ENCODE measurements at places on chromosomes 11 and 22.
A peak's percentile ranks its signal among the peaks of the same experiment; 100 is the strongest.

GRCh38 chr11:64060861-64061444 lies 25.2 kb downstream of the FLRT1 start:
- DNase-seq, result peak; percentile 91

DNA sequence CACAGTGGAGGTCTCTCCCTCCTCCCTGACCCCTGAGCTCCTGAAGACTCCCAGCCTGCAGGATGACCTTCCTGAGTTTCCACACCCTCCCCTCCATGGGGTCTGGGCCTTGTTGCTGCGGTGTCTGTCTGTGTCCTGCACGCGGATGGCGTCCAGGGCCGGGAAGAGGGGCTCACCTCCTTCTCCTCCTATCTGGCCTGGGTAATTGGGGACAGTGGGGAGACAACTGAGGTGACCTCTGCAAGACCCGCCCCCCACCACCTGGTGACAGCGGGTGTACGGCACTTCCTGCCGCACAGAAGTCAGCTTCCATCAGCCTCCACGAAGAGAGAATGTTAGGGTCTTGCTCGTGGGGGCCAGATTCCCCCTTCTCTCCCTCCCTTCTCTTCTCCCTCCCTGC lies 31.7 kb downstream of the LINC01488 start:
- DNase-seq, result no peak

GRCh38 chr11:134624166-134624920 lies 212.3 kb upstream of the B3GAT1 start:
- no peak for DNase-seq

DNA sequence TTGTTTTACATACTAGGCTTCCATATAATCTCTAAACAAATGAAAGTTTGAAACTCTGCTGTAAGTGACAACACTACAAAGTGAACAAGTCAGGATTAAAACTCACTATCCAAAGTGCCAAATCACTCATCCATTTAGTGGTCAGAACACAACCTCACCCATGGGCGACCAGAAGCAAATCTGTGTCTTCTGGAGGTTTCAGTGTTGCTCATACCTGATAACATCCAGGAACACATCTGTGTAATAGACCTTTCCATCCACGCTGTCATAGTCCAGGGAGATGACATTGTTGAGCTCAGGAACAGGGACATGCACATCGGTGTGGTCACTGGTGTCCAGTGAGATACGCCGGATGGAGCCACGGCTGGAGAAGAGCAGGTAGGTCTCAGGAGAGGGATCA lies 28.5 kb upstream of the CKAP5 start:
- DNase-seq, result no peak

GRCh38 chr22:20459862-20460261 lies 22.2 kb upstream of the SCARF2 start:
- DNase-seq, result no peak

- DNase-seq, result no peak
Observed at GRCh38 chr22:27192135-27192829, 534.9 kb downstream of the MIAT start.

GRCh38 chr22:39087881-39088684 lies 9.0 kb upstream of the APOBEC3H start:
- no peak for DNase-seq

- no peak for DNase-seq
Observed at GRCh38 chr11:114125959-114126358, 66.4 kb downstream of the ZBTB16 start.

GRCh38 chr11:73334384-73335203 lies 26.5 kb downstream of the ARHGEF17 start:
- DNase-seq, result no peak

GRCh38 chr11:134724779-134725140 lies 312.7 kb upstream of the B3GAT1 start:
- no peak for DNase-seq

DNA sequence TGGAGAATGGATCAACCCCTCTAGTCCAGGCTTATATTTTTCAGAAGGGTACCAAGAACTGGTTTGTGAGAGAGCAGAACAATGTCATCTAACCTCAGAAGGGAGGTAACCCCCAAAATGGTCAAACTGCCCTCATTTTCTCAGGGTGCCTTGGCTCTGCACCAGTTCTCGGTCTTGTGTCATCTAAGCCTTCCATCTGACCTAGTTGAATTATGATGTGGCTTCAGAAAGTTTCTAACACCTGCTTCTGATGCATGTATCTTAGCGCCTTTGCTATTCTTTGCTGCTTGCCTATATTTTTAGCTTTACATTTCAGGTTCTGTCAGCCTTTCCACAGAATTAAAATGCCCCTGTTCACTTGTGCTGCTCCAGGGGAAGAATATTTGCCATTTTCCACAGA lies 91.7 kb upstream of the E2F8 start:
- DNase-seq, result no peak

- DNase-seq, result no peak
Observed at GRCh38 chr22:48940266-48941032, 887.2 kb downstream of the BRD1 start.

DNA sequence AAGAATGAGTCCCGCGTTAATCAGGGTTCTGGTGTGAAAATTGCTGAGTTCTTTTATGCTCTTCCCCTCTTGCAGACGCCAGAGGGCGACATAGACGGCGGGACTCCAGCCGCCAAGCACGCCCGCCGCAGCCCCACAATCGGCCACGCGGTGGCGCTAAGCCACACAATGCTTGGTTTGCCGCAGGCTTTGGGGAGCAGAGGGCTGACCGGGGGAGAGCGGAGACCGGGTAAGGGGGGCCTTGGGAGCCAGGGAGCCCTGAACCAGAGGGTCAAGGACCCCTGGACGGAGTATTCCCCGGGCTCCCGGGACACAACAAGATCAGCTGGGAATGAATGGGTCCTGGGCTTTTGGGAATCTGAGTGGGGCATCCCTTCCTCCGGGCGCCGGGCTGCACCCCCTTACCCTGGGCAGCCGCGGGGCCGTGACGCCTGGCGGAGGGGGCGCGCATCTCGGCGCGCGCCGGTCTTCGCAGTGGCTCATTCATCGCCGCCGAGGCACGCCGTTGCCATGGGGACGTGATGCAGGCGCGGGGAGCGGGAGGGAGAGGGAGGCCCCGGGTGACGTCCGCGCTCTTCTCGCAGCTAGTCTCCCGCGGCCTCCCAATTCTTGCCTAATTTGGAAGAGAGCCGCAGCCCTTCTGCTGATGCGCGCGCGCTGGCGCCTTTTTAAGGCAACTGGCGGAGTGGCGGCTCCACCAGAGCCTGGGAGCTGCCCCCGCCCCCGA lies 12.2 kb upstream of the NPAS4 start:
- peak; percentile 94 for DNase-seq

DNA sequence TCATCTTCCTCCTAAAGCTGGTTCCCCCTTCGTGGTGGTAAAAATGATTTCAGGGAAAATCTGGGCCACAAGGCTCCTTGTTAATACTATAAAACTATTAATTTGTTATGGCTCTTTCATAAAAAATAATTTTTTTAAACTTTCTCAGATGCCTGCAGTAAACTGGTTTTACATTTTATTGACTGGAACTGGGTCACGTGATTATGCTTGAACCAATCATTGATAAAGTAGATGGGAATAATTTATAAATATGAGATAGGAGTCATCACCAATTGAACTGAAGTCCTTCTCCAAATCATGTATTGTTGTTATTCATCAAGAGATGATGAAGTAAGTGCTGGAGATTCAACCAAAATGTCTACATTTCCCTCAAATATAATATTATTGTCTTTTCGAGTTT lies 138.4 kb downstream of the SLC17A6 start:
- DNase-seq, result no peak

GRCh38 chr11:60951904-60952741 lies at the start of gene SLC15A3:
TSS of gene SLC15A3 (minus strand) at chr11:60952176. CDS start at chr11:60951551, 625 bp downstream.
- DNase-seq, result peak; percentile 86

DNA sequence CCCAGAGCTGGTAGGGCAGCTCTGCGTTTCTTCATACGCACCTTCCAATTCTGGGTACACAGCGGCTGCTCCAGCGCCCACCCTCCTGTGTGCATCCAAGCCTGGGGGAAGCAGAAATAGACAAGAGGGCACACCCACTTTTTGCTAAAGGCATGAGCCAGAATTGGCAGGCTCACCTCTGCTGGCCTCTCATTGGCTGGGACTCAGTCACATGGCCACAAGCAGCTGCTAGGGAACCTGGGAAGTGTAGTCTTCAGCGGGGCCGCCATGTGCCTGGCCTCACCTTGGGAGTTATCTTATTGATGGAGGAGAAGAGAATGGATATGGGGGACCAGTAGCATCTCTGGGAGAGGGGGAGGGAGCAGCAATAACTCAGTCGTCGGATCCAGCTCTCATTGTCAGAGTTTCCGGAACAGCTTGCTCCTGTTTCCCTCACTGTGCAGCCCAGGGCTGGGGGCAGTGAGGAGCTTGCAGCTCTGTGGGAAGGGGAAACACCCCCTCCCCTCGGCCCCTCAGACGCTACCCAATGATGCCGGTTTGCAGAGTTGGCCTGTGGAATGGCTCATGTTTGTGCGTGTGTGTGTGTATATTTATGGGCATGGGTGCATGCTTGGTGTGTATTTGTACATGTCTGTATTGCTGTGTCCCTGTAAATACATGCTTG lies 11.8 kb upstream of the MIEF1 start:
- peak; percentile 93 for DNase-seq

All from germinal center (tissue), 1 donor.